ENCODE measurements at places on chromosomes 4 and X. TPM values are rescaled to one million over a fixed set of nuclear protein-coding genes. Genes with fewer than 3 reads are reported as not detected.

DNA sequence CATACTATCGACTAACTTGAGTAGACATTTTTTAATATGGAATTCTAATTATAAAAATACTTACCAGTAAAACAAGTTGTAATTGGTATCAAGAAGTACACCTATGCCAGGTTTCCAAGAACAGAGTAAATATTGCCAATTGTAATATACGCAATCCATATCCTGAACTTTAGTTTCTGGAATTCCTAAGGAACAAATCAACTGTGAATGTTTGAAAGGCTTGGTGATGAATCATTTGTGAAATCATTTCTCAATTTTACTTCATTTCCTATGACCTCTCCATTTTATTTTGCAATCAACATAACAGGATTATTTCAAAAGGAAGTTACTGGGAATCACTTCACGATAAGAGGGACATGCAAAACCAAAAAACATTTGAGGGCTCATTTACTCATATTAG lies 3.7 kb downstream of the IL13RA2 start:
- H3K36me3 ChIP-seq, result no peaks in the 10 kb centered on the region
- no peak overlapping the region for H3K4me3 ChIP-seq
- H3K27me3 ChIP-seq, result no peaks in the 10 kb centered on the region
- H3K4me1 ChIP-seq, result no peaks in the 10 kb centered on the region
- no peak for DNase-seq

The USP9X gene
- total RNA-seq, result 53.7 TPM

DNA sequence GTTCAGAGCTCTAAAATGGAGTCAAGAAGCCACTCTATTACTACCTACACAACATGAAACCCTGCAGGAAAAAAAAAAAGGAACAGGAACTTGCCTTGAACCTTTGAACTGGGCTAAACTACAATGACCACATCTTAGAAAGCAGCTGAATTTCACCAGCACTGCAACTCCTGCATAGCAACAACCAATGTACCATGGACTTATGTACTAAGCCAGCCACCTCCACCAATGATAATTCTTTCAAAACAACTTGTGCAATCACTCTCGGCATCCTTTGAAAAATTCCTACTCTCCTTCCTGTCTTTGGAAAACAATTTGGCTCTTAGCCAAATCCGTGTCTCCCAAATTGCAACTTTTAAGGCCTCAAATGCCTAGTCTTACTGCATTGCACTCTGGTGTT lies 26.8 kb upstream of the FMR1 start:
- no peaks in the 10 kb centered on the region for H3K4me1 ChIP-seq
- no peak overlapping the region for H3K27ac ChIP-seq
- no peak overlapping the region for H3K4me3 ChIP-seq
- DNase-seq, result no peak
- H3K36me3 ChIP-seq, result no peaks in the 10 kb centered on the region

The TBC1D9 gene
- 0.13 TPM for total RNA-seq

- no peaks in the 10 kb centered on the region for H3K27me3 ChIP-seq
- no peak for DNase-seq
- no peak overlapping the region for H3K4me3 ChIP-seq
- no peak overlapping the region for H3K27ac ChIP-seq
- H3K36me3 ChIP-seq, result no peaks in the 10 kb centered on the region
Observed at GRCh38 chrX:39475372-39475771, 622.4 kb downstream of the BCOR start.

GRCh38 chr4:127525608-127526007 lies 107.1 kb upstream of the INTU start:
- H3K27me3 ChIP-seq, result no peaks in the 10 kb centered on the region
- no peak overlapping the region for H3K4me3 ChIP-seq
- DNase-seq, result no peak
- no peaks in the 10 kb centered on the region for H3K36me3 ChIP-seq

GRCh38 chrX:100685284-100685996 lies 41.4 kb downstream of the SRPX2 start:
- no peak overlapping the region for H3K4me3 ChIP-seq
- DNase-seq, result peak; percentile 35
- H3K36me3 ChIP-seq, result no peaks in the 10 kb centered on the region
- H3K4me1 ChIP-seq, result no peaks in the 10 kb centered on the region

DNA sequence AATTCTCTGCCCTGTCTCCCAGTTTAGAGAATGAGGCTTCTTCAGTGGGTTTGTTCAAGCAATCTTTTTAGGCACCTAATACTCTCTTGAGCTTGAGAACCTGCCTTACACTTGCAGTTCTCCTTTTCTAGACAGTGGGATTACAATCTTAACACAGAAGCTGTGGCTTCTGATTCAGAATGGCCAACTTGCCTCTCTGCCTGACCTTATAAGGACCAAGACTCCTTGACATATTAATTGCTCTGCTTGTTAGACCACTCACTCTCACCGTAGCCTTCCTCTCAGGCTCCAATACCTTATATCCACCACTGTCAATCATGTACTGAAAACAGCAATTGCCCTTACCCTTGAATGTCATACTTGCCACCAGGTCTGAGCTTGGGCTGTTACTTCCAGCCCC lies 338.7 kb upstream of the MAOA start:
- DNase-seq, result no peak
- H3K27ac ChIP-seq, result no peak overlapping the region
- H3K36me3 ChIP-seq, result no peaks in the 10 kb centered on the region

DNA sequence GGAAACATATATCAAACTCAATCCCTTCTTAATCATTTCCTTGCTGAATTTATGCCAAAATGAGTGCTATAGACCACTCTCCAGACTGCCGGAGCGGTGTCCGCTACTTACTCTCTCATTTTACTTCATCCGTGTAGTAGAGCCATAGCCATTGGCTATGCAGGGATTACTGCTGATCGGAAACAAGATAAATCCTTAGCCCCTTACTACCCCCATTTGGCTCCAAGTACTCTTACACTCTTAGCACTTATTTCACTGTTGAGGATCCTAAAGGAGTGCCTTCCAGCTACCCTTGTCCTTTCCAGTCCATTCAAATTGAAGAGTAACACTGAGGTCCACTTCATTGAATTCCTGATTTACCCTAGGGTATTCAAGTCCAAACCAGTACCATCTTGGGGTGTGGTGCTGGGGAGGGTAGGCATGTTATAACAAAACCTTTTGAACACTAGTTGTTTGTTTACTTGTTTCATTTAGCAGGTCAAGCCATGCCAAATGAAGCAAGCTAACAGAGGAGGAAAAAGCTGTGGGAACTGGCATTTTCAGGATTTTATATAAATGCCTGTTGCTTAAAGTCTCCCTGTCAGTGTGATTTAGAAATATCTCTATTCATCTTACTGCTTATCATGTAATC lies 715.1 kb downstream of the FSTL5 start:
- DNase-seq, result no peak
- no peak overlapping the region for H3K4me3 ChIP-seq

DNA sequence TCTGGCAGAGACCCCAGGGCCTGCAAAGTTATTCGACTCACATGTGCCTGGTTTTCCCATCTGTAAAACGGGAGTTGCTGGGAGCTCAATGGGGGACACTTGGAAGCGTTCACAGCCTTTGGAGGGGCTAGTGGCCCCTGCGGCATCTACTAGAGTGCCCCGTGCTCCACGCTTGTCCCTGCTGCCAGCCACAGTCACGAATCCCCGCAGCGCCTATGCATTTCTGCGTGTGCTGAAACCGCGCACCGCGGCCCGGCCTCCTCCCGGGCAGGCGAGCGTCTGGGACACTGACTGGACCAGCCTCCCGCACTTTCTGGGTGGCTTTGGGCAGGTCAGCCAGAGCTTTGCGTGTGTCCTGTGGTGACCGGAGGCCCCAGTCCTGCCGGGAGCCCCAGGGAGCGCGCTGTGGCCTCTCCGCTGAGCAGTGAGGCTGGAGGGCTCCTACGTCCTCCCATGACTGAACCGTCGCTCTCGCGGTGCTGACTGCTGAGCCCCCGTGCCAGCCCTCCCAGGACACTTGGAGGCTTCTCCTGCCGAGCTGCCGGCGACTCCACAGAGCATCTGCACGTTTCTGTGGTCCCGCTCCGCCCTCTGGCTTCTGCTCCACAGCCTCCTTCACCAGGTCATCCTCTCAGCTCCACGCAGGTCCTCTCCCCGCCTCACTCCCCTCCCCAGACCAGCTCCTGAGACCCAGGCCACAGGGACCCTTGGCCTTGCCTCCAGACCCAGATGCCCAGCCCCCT lies 36.3 kb downstream of the PIGG start:
- H3K27ac ChIP-seq, result no peak overlapping the region
- H3K36me3 ChIP-seq, result peaks cover 4% of the 10 kb centered on the region
- no peak overlapping the region for H3K4me3 ChIP-seq
- no peak for DNase-seq

The NUDT11 gene
- 2.0 TPM for total RNA-seq

- no peak overlapping the region for H3K4me3 ChIP-seq
- H3K27me3 ChIP-seq, result no peaks in the 10 kb centered on the region
- no peaks in the 10 kb centered on the region for H3K36me3 ChIP-seq
- no peaks in the 10 kb centered on the region for H3K4me1 ChIP-seq
- DNase-seq, result no peak
Observed at GRCh38 chr4:176971576-176972115, 178.9 kb upstream of the VEGFC start.

DNA sequence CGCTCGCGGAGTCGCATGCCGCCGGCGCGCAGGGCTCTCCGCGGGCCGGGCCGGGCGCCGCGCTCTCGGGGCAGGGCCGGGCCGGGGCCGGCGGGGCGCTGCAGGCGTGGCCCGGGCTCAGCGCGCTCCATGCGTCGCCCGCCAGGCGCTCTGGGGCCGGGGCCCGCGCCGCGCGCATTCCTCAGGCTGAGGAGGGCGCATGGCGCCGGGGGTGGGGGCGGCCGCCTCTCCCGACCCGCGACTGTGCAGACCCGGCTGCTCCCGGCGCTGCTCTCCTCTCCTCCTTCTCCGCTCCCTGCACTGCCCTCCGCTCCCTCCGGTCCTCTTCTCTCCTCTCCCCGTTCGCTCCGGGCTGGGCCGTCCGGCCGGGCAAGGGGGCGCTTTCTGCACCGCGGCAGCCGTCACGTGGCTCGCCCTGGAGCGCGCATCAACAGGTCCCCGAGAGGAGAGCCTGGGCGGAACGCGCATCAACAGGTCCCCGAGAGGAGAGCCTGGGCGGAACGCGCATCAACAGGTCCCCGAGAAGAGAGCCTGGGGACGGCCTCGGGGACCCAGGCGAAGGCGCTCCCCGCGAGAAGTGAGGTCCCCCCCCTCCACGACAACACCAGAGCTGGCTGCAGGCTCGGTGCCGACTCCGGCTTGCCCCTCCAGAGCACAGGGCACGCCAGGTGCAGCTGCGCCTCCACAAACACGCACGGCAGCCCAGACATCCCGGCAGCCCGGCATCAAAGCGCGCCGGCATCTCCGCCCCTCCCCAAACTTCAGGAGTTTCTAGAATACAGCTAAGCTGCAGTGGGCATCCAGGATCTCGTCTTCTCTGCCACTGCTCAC lies 12.9 kb downstream of the PPP2R3B start:
- peaks cover 16% of the 10 kb centered on the region for H3K4me1 ChIP-seq
- peaks cover 7% of the 10 kb centered on the region for H3K27me3 ChIP-seq
- no peak for DNase-seq
- no peak overlapping the region for H3K27ac ChIP-seq
- H3K36me3 ChIP-seq, result no peaks in the 10 kb centered on the region

- no peaks in the 10 kb centered on the region for H3K27me3 ChIP-seq
- H3K27ac ChIP-seq, result no peak overlapping the region
- peaks cover 42% of the 10 kb centered on the region for H3K4me1 ChIP-seq
- no peak overlapping the region for H3K4me3 ChIP-seq
Observed at GRCh38 chr4:15765391-15765790, 12.7 kb upstream of the CD38 start.

The ARAF gene
- 88.6 TPM for total RNA-seq

The PRR32 gene
- total RNA-seq, result not detected

GRCh38 chr4:76997532-76997931 lies 48.0 kb downstream of the SEPTIN11 start:
- DNase-seq, result no peak
- no peak overlapping the region for H3K27ac ChIP-seq

DNA sequence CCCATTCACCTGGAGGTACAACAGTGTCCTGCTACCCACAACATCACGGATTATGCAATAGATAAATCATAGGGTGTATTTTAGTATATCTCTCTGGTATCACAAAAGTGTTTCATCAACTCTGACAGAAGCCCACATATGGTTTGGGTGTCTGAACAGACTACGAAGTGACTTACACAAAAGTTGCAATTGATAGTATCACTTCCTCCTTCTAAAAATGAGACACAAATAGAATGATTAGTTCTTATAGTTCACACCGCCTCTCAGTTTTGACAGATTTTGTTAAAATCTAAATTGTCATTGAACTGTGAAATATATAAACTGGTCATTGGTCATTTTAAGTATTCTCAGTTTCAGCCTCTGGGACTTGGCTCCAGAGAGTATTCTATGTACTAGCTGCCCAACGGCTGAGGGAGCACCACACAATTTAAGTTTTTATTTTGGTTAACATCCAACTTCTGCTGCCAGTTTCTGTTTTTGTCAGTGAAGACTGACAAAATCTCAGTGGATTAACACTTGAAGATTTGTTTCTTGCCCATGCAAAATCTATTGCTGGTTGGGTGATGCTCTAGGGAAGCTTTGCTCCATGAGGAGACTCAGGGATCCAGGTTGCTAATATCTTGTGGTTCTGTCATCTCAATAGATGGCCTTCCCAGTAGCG lies 113.8 kb upstream of the PUDP start:
- DNase-seq, result no peak
- no peaks in the 10 kb centered on the region for H3K36me3 ChIP-seq
- H3K27me3 ChIP-seq, result no peaks in the 10 kb centered on the region
- no peaks in the 10 kb centered on the region for H3K4me1 ChIP-seq

The SYTL5 gene
- not detected for total RNA-seq

DNA sequence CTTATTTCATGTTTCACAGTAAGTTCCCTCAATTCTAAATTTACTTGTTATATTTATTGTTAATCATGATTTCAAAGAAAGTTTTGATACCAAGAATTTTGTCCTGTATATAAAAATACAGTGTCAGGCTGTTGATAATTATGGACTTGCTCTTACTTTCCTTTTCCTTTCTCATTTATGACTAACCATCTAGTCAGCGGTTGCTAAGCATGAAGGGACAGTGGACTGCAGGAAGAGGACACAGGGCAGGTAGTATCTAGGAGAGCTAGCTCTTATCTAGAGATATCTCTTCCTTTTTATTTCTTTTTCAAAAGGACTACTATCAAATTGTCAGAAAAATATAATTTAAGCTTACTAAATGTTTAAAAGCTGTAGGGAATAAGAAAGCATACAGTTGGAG lies 1.6 kb downstream of the OPRPN start:
- H3K4me3 ChIP-seq, result no peak overlapping the region
- H3K36me3 ChIP-seq, result no peaks in the 10 kb centered on the region

GRCh38 chrX:40283981-40284380 lies 186.2 kb upstream of the BCOR start:
- H3K27me3 ChIP-seq, result no peaks in the 10 kb centered on the region
- H3K4me1 ChIP-seq, result peaks cover 16% of the 10 kb centered on the region
- no peak overlapping the region for H3K4me3 ChIP-seq
- no peaks in the 10 kb centered on the region for H3K36me3 ChIP-seq

The BCORL1 gene
- total RNA-seq, result 12.1 TPM

GRCh38 chr4:23022032-23022431 lies 329.3 kb downstream of the GBA3 start:
- H3K27me3 ChIP-seq, result no peaks in the 10 kb centered on the region
- no peak for DNase-seq
- H3K4me3 ChIP-seq, result no peak overlapping the region

- H3K4me1 ChIP-seq, result no peaks in the 10 kb centered on the region
- no peak overlapping the region for H3K4me3 ChIP-seq
- no peaks in the 10 kb centered on the region for H3K36me3 ChIP-seq
- no peaks in the 10 kb centered on the region for H3K27me3 ChIP-seq
- H3K27ac ChIP-seq, result no peak overlapping the region
Observed at GRCh38 chrX:17803449-17803848, 57.6 kb downstream of the RAI2 start.

- no peak overlapping the region for H3K27ac ChIP-seq
- H3K4me1 ChIP-seq, result no peaks in the 10 kb centered on the region
- no peaks in the 10 kb centered on the region for H3K36me3 ChIP-seq
- no peaks in the 10 kb centered on the region for H3K27me3 ChIP-seq
- no peak overlapping the region for H3K4me3 ChIP-seq
Observed at GRCh38 chrX:125210146-125210545, 109.5 kb upstream of the TEX13C start.

The ABCG2 gene
- 1.4 TPM for total RNA-seq
